ENCODE measurements at places on chromosomes 4 and X.
A peak's percentile ranks its signal among the peaks of the same experiment; 100 is the strongest.

DNA sequence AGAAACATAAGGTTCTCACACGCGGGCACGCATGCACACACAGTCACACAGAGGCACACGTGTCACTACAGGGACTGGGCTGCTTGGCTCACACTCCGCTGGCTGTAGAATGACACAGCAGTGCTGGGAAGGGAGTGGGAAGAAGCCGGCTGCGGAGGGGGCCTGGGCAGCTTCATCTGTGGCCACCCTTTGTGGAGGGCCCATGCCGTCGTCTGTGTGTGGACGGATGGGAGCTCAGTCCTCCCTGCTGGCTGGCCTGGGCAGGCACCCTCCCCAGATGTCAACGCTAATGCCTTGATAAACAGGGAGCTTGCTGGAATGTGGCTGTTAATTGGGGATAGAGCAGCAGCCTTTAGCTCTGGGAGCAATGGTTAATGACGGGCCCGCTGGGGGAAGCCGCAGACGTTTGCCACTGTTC is 621.1 kb downstream of the BCOR start:
- DNase-seq, result no peak

- peak; percentile 42 for DNase-seq
Measured at GRCh38 chrX:17788439-17788838, 51.1 kb downstream of the SCML1 start.

DNA sequence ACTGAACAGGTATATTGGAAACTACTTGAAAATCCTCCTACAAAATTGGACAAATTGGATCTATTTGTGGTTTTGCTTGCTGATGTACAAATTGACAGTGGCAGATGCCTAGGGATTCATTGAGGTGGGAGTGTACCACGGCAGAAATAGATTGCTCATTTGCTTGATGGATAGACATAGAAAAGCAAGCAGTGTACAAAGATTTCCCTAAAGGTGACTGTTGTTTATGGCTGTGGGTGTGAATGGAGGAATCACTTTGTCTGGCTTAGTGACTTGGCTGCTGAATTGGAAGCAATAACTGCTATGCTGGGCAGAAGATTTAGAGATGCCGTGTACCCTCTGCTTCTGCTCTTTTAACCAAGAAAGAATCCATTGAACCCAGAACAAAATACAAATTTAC is 191.0 kb upstream of the GRID2 start:
- no peak for DNase-seq

DNA sequence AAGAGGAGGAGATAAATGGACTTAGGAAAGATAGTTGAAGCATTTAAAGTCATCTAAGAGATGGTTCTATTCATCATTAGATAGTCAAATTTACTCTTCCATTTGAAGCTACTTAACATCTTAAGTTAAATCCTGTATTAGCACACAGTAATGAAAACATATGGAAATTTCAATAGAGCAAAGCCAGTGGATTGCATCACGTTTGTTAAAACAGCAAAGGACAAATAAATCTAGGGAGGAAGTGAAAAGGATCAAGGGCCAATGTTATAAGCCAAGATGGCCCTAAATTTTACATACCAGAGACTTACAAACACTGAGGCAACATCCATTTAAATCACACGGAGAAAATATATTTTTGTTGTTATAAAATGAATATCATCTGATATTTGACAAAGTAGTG is 602.8 kb downstream of the INPP4B start:
- DNase-seq, result no peak

DNA sequence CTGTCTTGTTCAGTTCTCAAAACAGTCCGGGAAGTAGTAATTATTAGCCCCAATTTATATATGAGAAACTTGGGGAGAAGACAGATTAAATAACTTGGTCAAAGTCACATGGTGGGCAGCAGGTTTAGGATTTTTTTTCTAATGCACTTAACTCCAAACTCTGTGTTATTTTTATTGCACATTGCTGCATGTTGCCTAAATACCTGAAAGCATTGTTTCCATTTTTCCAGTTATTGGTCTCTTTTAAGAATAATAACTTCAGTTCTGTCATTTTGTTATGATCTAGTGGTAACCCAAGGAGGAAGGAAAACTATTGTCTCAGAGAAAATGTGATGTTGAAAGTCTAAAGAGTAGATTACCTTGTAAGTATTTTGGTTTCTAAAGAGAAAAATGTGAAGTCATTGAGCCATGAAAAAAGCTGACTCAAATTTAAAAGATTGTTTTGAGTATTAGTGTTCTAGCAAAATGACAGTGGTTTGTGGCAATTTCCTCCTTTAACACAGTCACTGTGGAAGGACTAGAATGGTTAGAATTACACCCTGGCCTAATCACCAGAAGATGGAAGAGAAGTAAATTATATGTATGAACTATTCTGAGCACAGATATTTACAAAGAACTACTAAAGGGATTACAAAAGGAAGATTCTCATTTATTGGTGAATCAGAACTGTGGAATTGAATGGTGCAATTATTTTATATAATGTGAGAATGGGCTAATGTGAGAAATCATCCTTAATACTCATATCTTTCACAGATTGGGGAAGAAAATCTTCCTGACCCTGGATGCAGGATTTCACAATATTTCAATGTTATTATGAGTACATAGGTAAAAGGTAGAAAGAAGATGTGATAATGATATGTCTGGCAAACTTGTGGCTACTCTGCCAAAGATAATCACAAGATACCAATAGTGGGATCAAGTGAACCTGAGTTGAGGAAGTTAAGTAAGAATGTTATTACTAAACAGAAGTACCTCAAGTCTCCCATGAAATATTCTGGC is 21.7 kb upstream of the CXCL8 start:
- DNase-seq, result no peak

- no peak for DNase-seq
Measured at GRCh38 chrX:132046533-132046932, 23.4 kb downstream of the STK26 start.

DNA sequence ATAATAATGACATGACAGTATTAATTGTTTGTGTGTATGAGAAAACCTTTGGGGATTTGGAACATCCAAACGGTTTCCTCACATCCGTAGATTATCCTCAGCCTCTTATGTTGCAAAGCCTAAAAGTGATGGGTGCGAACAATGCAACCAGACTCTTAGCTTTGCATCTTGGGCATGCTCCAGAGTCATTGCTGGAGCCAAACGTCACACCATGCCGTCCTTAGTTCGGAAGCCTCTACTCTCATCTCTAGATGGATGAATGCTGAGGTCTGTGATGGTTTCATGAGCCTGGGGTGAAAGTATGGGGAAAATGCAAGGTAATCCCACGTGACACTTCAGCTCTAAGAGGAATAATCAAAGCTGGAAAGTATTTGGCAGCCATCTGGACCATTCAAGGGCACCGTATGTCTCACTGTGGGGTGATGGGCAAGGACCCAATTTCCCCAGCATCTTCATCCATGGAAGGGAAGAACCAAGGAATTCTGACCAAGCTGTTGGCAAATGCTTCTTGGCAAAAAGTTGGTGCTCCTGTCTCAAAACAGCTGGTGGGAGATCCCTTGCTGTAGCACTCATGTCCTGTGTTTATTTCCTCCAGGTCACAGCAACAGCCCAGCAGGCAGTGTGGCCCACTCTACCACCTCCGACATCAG is 6.3 kb upstream of the RTL5 start:
- no peak for DNase-seq

DNA sequence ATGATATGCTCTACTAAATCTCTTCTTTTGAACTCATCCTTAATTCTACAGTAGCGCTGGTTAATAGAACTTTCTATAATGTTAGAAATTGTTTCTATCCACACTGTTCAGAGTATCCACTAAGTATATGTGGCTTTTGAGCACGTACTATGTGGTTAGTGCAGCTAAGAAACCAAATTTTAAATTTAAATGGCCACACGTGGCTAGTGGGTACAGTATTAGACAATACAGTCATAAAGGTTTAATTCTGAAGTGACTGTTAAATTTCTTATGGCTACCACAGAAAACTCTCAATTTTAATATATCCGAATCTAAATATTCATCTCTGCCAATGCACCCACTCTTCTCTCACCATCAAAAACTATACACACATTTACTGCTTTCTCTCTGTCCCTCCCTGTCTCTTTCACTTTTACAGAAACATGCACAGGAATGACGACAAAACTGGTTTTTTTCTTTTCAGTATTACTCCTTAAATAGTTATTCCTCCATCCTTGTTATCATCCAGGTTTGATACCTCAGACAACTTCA is 583.9 kb downstream of the KCTD8 start:
- DNase-seq, result no peak

DNA sequence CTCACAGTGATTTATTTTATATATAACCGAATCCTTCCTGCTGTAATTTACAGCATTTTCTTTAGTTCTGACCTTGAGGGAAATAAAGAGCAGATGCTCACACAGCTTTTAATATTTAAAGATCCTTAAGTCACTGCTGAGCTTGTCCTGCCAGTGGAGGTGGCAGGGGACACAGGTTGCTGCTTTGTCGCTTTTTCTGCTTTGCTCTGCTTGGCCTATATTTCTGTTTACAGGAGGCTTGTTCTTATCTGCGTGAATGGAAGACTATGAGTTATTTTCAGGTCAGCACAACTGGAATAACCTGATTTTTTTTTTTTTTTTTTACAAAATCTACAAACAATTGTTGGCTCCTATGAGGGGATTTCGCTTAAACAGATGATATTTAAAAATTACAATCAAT is 2.3 kb downstream of the TXK start:
- no peak for DNase-seq

GRCh38 chrX:7202206-7202605 is 54.3 kb upstream of the PUDP start:
- no peak for DNase-seq

- no peak for DNase-seq
Measured at GRCh38 chr4:102163404-102164140, 181.7 kb downstream of the SLC39A8 start.

GRCh38 chr4:150395872-150396271 is 186.1 kb upstream of the MAB21L2 start:
- no peak for DNase-seq

Data from cardiac muscle cell (in vitro differentiated cells and primary cell).